ENCODE measurements at places on chromosomes 11 and 22.

DNA sequence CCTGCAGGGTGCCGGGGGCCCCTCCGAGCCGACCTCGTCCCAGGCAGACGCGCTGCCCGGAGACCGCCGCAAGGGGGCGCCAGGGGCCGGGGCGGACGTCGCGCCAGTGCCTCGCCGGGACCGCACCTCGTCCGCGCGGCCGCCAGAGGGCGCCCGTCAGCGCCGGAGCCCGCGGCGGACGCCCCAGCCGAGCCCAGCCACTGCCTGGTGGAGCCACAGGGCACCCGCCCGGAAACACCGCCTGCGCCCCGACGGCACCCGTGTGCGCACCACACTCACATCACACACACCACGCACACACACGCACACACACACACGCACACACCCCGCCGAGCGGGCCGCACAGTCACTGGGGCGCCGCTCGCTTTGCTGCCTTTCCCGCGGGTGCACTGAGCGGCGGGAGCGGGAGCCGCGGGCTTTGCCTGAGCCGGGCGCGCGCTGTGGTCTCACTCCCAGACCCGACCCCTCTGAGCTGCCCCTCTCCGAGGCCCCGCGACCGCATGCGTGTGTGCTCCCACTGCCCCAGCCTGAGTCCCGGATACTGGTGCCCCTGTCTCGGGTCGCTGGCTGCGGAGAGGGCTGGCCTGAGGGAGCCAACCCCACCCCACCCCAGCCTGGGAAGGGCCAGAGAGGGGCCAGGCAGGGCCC lies 449.3 kb downstream of the OPCML start:
- peak; percentile 41 for DNase-seq

- DNase-seq, result no peak
Observed at GRCh38 chr11:39165021-39165420, 2294.4 kb downstream of the LRRC4C start.

DNA sequence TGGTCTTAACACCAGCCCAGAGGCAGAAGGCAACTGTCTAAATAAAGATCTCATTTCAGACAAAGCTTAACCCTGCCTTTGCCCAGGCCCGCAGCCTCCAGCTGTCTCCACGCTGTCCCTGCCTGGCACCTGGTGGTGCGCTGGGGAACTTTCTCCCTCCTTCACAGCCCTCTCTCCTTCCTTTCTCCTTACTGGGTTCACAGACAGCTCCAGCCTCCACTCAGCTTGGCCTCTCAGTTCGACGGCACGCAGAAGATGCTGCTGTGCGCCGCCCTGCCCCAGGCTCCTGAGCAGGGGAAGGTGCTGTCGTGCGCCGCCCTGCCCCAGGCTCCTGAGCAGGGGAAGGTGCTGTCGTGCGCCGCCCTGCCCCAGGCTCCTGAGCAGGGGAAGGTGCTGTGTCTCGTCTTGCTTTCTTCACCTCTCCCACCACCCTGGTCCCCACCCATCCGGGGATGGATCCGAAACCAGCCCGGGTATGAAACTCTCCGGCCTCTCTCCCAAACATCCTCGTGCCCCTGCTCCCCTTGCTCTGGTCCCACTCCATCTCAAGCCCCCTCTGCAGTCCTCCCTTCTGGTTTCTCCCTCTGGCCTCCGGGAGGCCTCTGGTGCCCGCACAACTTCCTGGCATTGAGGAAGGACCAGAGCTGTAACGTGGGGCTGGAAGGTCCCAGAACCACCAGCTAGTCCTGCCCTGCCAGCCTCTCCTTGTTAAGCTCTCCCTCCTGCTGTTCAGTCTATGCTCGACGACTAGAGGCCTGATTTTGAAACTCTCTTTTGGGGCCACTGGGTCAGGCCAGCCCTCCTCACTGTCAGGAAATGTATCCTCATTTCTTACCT lies 22.9 kb upstream of the JAM3 start:
- DNase-seq, result peak; percentile 44

GRCh38 chr11:106101819-106102218 lies 24.4 kb downstream of the AASDHPPT start:
- DNase-seq, result no peak

DNA sequence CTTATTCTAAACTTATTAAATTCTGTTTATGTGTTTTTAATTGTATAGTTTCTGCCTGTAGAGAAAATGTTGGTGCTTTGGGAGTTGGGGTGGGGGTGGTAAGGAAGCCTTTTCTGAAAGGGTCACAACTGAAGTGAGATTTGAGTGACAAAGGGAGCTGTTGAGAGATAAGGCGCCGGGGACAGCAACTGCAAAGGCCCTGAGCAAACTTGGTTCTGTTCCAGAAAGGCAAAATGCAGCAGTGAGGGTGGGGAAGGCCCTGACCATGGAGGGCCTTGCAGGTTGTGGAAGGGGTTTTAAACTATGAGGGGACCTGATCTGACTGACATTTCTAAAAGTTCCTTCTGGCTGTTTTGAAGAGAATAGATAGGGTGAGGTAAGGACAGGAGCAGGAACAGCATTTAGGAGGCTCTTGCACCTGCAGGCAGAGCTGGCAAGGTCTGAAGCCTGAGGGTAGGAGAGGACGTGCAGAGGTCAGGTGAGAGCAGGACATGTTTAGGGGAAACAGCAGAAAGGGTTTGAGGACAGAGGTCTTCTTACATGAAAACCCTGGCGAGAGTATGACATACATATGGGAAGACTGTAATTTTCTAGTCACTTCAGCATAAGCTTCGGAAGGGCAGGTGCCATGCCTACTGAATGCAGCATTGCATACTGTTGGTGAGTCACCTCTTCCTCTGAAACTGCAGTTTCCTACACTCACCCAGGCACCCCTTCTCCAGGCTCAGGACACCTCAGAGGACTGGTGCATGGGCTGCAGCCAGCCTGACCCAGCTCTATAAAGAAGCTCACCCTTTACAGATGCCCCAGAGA lies 190.7 kb downstream of the SNX19 start:
- DNase-seq, result no peak

- peak; percentile 32 for DNase-seq
Observed at GRCh38 chr22:45268167-45268957, 16.4 kb upstream of the UPK3A start.

Data from CD4-positive, alpha-beta T cell treated with Interleukin-21 for 1 hour (primary cell).